ENCODE measurements at places on chromosomes 4 and X.

DNA sequence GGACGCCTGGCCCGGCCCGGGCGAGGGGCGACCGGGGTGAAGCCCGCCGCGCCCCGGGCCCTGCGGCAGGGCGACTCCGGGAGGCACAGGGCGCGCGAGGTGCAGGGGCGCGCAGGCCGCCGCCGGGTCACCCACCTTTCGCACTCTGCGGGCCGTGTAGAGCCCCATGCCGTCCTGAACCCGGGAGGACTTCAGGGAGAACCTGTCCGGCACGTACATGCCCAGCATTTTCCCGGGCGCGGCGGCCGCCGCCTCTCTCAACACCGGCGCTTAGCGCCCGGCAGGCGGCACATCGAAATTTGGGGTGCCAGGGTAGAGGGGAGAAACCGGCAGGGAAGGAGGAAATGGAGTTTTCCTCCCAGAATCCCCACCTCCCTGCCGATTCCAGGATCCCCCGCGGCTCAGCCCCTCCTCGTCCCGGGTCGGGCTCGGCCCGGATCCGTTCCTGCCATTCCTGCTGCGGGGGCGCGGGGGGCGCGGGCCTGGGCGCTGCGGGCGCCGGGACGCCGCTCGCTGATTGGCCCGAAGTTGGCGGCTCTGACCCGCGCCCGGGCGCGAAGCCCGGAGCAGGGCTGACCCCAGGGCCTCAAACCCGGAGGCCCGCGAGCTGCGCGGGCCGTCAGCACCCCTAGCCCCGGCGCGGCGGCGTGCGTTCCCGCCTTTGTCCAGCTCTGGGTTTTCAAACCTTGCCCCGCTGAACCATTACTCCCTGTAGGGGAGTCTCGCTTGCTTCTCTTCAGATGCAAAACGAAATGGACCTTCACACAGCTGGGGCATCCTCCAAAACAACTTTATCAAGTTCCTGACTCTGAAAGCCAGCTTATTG is at the start of gene PRDM5:
Gene PRDM5, minus strand, starts transcription at position 346 of the 826 bp plus-strand sequence. Its CDS starts 118 bp downstream, at position 228.
- peak; percentile 3 for DNase-seq

- DNase-seq: no peak
Measured at GRCh38 chr4:39978378-39978775, 666 bp upstream of the PDS5A start.

- DNase-seq: no peak
Measured at GRCh38 chr4:157372154-157372553, 151.6 kb downstream of the GRIA2 start.

GRCh38 chr4:22900876-22901275 is 208.1 kb downstream of the GBA3 start:
- no peak for DNase-seq

GRCh38 chr4:16794816-16795445 is 103.5 kb downstream of the LDB2 start:
- DNase-seq: no peak

GRCh38 chr4:118954246-118954645 is 65.6 kb downstream of the SYNPO2 start:
- DNase-seq: no peak

DNA sequence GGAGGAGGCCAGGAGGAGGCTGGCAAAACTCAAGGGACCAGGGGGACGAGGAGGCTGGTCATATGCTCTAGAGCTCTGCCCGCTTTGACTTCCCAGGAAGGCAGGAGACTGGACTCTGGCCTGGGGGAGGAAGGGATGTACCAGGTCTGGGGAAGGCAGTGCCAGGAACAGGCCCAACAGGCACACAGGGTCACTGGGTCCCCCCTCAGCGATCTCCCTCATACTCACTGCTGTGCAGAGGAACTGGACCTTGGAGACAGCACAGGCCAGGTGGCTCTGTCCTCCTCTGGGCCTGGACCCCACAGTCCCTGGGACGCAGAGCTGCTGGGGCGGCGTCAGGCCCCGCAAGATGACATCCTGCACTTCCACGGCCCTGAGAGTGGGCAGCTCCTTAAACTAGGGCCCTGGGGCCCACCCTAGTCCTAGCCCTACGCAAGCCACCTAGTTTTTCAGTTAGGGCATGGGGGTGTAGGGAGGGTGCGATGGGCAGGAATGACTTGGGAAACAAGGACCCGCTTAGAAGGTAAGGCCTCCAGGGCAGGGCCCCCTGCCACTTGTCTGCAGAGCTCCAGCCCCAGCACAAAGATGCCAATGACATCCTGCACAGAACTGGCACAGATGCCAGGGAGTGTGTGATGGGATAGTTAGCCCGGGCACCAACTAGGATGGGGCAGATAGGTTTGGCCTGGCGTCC is 59.5 kb downstream of the HTRA3 start:
- DNase-seq: no peak

GRCh38 chrX:149650162-149650561 is 18.6 kb upstream of the TMEM185A start:
- no peak for DNase-seq

DNA sequence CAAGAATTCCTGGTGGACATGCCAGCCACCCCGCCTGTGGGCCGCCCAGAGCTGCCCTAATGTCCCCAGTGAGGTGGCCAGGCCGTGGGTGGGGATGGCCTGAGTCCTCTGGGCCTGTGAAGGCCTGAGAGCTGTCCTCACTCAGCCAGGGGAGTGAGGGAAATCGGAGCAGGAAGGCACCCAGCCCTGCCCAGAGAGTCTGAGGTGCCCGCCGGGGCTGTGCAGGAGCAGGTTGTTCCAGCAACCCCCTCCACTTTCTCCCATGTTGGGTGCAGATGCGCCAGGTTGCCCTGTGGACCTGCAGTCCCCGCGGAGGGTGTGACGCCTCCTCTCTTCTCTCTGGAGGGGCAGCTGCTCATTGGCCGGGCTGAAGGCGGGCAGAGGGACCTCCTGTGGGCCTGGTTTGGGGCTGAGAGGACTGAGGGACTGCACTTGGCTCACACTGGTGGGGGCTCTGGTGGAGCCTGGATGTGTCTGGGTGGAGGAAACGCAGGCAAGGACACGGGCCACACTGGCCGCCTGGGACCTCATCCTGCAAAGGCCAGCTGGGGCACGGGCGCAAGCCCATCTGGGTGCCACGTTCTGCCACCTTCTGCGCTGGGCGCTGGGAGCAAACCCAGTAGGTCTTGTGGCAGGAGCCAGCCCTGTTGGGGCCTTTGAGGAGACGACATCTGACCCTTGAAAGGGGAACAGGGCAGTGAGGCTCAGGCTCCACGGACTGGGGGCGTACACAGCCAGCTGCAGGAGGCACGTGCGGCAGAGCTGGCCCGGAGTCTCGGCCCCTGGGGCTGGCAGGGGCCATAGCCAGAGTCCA is 14.0 kb downstream of the DOK7 start:
- DNase-seq: no peak

DNA sequence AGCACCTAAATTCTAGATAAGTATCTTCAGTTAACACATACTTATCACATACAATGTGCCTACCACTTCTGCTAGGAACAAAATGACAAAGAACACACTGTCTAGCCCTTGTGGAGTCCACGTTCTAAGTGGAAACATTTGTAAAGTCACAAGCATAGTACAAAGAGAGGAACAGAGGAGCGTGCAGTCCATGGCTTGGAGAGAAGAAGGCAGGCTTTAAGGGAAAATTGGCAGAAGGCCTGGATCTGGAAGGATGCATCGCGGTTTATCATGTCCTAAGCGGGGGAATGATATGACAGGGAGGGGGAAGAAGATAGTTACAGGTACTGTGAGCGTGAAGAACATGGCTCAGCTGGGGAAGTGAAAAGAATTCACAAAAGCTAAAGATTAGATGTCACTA is 218.0 kb downstream of the PRDM5 start:
- DNase-seq: no peak

- DNase-seq: no peak
Measured at GRCh38 chrX:21837056-21837455, 2.4 kb upstream of the MBTPS2 start.

DNA sequence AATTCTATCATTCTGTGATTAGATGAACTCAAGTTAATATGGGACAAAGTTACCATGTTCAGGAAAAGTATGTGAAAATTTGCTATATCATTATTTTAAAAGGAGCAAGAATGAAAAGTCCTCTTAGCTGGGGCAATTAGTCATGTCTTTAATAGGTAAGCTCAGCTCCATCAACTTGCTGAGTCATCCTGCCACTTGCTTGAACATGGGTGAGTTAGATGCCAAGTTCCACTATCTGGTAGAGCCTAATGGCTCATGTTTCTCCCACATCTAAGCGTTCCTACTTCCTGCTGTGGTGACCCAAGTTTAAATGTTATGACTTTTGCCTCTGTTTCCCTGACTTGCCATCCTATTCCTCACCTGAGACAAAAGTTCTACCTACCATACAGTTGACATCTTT is 276.8 kb downstream of the ZNF674 start:
- DNase-seq: no peak

- DNase-seq: peak; percentile 44
Measured at GRCh38 chr4:118557298-118557851, 127.8 kb upstream of the METTL14 start.

DNA sequence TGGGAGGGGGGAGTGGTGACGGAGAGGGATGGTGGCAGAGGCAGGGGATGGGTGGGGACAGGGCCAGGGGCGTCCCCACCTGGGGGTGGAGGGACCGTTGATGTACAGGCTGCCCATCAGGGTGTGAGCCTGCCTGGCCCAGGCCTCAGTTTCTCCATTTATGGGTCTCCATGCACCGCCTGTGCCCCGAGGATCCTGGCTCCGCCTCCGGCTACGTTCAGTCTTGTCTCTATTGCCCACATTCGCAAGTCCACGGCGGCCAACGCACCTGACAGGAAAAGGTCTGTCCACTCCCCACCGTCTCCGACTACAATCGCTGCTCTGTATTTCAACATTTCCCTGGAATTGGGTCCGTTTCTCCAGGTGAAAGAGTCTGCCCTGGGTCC is 96.3 kb upstream of the NKX1-1 start:
- no peak for DNase-seq

DNA sequence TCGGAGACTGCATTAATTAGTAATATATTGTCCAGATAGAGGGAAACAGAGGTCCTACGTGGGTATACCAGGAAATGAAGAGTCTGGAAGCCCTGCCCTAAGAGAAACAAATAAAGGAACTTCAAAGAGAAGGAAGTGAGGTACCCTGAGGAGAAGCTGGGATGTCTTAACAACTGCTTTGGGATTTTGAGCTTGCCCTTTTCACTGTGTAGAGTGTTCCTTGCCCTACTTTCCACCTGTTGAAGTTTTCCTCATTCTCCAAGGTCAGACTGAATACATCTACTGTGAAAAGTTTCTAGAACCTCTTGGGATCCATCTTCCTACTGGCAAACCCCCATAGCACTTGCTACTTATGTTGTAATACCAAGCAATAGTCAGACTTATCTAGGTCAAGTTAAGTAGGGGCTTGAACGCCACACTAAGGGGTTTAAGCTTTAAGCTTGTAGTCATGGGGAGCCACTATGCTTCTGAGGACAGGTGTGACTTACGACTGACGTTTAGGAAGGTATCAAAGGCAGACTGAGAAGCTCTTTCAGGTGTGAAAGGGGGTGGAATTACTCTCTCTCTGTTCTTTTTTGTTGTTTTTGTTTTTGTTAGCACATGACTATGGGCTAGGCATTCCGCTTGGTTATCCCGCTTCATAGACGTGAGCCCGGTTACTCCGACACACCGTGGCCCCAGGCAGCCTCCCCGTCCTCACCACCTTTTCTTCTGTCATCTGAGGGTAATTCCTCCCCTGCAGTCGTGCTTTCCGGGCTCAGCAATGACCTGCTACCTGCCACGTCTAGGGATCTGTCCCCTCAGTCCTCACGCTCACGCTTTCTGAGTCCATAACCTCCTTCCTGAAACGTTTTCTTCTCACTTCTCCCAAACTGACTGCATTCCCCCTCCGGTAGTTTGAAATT is 959 bp upstream of the REST start:
- no peak for DNase-seq

Measured in non-pigmented ciliary epithelial cell (primary cell).